ENCODE measurements at places on chromosomes 1 and 21.
A peak's percentile ranks its signal among the peaks of the same experiment; 100 is the strongest.

DNA sequence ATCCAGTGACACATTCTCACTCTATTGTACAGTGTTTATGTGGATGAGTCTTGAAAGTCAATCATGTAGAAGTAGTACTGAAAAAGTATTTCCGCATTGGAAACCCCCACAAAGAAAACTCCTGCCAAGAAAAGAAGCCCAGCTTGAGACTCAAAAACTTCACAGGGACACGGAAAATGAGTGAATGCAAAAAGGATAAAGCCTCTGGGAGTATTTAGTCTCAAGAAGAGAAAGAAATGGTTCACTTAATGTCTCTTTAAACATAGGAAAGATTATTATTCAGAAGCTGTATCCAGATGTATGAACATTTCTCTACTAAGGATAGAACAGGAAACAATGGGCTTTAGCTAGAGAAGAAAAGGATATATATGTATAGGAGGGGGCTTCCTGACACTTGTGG is 304.5 kb downstream of the BARHL2 start:
- DNase-seq: no peak

- no peak for DNase-seq
These were observed 106.6 kb downstream of the LRRIQ3 start for GRCh38 chr1:74091371-74091770.

DNA sequence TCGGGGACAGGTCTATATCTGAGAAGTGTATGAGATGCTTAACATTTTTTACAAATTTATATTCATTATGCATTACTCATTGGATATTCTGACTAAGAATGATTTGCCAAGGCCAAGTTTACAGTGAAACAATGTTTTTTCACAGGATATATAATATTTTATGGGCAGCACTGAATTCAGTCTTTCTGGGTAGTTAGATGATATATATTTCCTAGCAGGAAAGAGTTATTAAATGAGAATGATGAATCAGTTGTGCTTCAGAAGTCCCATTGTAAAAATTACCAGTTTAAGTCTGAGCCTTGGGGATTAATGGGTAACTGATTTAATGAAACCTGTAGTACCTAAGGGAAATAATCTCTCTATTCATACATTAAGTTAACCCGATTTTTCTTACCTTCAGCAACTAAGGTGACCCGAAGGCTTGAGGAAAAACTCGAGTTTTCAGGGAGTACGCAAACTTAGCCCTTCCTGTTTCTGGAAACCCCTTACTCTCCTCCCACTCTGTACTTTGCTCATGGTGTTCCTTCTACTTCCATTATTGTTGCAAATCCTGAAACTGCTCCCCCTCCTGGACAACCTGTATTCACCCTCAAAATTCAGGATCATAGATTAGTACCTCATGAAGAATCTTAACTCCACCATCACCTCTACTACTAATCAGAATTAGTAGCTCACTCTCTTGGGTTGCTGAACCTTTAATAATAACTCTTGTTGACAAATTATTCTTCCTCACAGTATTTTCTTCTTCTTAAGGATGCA is 135.1 kb downstream of the AK5 start:
- DNase-seq: no peak

- DNase-seq: no peak
These were observed 669 bp downstream of the KCNQ4 start for GRCh38 chr1:40784141-40784770.

- no peak for DNase-seq
These were observed 108.7 kb downstream of the DMRTB1 start for GRCh38 chr1:53567851-53568250.

GRCh38 chr1:199018471-199019135 is 379.8 kb downstream of the PTPRC start:
- DNase-seq: no peak

- no peak for DNase-seq
These were observed 81.8 kb downstream of the LYST start for GRCh38 chr1:235784950-235785349.

DNA sequence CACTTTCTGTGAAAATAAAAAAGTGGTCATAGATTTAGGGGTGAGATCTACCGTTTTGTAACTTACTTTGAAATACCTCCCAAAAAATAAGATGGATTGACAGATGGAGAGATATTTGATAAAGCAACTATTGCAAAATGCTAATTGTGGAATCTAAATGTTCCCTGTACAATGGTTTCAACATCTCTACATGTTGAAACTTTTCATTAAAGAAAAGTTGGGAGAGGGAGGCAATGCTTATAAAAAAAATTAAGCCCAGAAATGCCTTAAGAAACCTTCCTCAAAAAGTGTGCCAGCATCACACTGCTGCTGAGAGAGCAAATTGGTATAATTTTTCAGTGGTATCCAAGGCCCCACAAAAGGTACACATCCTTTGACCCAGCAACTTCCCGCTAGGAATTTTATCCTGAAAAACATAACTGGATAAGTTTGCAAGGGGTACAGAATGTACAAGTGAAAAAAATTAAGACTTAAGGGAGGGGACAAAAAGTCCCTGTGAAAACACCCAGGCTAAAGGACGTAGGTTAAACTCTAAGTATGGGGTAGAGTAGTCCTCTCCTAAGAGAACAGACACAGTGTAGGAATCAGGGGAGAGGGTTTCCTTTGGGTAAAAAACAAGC is 84.3 kb downstream of the TGFBR3 start:
- no peak for DNase-seq

GRCh38 chr1:176778056-176778455 is 315.1 kb downstream of the PAPPA2 start:
- DNase-seq: no peak

GRCh38 chr21:32492376-32492775 is 79.9 kb downstream of the EVA1C start:
- no peak for DNase-seq

- peak; percentile 46 for DNase-seq
These were observed 39.3 kb downstream of the PLEKHA6 start for GRCh38 chr1:204320382-204320804.

DNA sequence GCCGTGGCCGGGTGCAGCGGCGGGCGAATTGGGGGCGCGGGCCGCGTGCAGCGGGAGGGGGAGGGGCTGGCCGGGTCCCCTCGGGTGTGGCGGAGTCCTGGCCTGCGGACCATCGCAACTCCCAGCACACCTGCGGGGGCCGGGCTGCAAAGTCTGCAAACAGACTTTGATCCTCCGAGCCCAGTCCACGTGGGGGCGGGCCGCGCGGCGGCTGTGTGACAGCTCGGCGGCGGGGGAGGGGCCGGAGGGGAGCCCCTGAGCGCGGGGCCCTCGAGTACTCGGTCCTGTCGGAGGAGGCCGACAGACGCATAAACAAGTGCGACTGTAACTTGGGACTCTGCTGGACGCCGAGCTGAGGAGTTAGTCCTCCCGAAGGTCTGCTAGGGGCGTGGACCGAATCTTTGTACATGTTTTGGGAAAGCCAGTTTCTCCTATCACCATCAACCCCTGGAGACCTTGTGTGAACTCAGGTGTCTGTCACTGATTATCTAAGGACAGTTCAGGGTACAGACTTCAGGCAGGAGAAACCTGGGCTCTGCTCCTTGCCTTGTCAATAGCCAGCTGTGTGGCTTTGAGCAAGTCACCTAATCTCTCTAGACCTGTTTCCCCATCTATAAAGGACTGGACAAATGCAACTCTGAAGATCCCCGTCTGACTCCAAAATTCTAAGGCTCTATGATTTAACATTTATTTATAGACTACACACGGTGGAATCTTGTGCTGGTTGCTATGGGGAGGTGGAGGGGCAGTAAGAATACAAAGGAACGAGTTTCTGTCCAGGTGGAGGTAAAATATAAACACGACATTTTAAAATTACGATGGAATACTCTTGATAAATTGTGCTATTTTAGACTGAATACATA is 710 bp upstream of the SLC30A1 start:
- DNase-seq: no peak

- DNase-seq: no peak
These were observed 63.8 kb downstream of the HMGB4 start for GRCh38 chr1:33927721-33928120.

DNA sequence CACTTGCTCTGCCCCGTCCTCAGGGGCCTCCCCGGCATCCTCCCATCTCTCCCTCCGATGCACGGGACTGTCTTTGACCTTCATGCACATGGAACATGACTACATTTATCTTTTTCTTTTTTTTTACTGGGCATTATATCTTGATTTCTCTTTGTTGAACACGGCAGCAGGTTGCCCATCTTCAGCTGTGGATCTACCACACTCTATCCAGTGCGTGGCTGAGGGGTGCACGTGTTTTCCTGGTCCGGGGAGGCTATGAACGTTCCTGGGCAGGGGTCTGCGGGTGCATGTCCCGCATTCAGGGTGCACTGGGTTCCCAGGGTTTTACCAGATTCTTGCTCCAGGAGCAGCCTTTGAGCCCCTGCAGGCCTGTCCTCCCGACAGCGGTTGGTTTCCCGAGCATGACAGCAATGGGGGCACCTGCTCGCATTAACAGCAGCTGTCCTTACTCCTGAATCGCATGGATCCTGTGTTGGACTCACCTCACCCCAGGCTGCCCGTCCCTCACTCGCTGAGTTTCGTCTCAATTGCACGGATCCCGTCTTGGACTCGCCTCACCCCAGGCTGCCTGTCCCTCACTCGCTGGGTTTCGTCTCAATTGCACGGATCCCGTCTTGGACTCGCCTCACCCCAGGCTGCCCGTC is 7.4 kb downstream of the POFUT2 start:
- DNase-seq: no peak

DNA sequence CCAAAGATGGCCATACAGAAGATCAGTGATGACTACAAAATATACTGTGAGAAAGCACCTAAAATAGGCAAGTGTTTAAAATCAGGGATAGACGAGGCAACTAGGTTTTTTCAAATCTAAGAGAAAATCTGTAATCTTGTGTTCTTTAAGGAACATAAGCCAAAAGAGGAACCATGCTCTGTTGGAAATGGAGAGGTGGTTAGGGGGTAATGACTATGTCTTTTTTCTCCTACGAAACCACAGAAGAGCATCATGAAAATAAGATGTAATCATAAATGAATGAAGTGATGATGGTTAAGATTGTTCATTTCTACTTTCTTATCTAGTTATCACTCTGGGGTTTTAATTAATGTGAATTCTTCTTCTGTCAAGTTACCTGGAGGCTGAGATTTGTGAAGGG is 43.1 kb downstream of the RGSL1 start:
- DNase-seq: no peak

DNA sequence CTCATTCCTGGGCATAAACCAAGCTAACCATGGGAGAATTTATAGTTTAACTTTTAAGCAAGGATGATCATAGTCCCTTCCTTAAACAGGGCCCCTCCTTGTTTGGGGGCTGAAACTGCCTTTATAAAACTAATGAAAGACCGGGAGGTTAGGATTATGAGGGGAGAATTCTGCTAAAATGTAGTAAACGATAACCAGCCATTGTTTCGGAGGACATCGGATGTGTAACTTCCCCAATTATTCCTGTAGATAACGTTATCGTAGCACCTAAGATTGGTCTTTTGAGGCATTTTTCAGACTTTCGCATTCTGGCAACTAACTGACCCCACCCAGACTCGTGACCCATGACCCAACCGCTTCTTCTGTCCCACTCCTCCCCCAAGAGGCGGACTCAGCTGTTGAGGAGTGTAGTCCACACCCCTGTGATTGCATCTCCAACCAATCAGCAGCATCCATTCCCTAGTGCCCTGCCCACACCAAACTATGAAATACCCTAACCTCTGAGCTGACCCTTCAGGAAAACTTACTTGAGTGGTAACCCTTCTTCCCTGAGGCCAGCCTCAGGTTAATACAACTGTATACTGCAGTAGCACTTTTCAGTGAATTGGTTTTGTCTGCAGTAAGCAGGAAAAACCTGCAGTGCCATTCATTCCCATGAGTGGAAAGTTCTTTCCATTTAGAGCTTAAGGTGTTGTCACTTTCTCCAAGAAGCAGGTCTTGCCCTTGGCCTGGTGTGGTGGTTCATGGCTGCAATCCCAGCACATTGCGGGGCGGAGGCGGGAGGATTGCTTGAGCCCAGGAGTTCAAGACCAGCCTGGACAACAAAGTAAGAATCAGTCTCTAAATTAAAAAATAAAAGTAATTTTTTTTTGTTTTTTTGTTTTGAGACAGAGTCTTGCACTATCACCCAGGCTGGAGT is 823 bp upstream of the SYF2 start:
- peak; percentile 27 for DNase-seq

DNA sequence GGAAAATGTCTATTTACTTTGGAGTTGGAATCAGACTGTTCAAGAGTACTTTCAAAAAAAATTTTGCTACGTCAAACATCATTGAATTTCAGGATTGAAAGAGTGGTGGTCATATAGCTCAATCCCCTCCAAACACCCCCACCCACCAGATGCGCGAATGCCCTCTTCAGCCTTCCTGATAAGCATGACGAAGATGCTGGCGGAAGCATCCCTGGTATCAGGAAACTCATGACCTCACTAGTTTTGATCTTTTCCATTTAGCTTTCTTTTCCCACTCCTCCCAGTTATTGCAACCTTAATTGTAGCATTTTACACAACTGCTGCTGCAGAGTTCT is 104.4 kb downstream of the LEPR start:
- no peak for DNase-seq
